ENCODE measurements at places on chromosomes 1 and 21.

DNA sequence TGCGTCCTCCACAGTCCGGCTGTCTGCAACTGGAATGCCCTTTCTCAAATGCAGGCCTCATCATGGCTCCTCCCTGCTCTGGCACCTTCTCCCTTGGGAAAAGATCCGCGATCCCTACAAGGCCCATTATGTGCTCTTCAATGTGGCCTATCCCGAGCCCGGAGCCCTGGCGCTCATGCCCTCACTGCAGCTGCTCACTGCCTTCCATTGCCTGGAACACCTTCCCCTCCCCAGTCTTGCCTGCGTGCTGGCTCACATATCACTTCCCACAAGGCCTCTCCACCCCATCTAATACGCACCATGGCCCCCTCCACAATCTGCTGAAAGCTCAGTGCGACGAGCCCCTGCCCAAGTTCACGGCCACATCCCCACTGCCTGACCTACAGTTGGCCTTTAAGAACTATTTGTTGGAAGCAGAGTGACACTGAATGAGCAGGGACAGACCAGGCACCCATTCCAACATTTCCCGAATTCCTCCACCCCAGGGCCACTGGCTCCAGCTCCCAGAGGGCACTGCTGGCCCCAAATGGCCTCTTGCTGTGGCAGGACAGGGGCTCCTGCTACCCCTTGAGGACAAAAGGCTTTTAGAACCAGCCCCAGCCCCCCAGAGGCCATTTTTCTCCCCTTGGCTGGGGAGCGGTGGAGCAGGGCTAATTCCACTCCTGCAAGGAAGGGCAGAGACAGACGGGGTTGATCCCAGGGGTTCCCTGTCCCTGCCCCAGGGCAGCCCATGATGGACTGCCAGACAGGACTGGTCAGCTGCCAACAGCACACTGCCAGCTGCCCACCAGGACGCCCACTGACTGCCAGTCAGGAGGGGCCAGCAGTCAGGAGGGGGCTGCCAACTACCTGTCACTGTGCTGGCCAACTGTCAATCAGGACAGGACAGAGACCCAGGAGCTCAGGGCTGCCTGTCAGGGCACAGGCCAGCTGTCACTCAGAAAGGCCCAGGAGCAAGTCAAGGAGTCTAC lies 64.8 kb downstream of the DHRS3 start:
- DNase-seq = no peak

- no peak for DNase-seq
Measured at GRCh38 chr1:25697435-25698217, 81.0 kb downstream of the MAN1C1 start.

DNA sequence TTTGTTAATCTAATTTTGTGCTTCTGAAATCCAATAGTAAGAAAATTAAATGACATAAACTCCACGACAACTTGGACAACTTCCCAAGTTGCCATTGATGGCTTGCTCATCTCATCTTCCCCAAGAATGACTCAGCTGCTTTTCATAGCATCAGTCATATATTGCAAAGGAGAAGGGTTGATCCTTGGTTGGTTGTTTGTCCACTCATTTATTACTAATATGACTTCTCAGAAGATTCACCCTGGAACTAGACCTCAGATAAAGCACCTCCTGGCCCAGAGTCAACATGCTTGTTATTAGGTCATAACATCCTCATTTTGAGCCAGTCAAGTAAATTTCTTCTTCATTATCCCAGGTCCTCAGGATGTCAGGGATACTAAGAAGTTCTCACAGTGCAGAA lies 2.3 kb upstream of the LCE3D start:
- DNase-seq = no peak

- no peak for DNase-seq
Measured at GRCh38 chr21:42777757-42778344, 101.5 kb downstream of the WDR4 start.

GRCh38 chr21:27293239-27293638 lies 326.4 kb upstream of the ADAMTS5 start:
- DNase-seq = no peak

DNA sequence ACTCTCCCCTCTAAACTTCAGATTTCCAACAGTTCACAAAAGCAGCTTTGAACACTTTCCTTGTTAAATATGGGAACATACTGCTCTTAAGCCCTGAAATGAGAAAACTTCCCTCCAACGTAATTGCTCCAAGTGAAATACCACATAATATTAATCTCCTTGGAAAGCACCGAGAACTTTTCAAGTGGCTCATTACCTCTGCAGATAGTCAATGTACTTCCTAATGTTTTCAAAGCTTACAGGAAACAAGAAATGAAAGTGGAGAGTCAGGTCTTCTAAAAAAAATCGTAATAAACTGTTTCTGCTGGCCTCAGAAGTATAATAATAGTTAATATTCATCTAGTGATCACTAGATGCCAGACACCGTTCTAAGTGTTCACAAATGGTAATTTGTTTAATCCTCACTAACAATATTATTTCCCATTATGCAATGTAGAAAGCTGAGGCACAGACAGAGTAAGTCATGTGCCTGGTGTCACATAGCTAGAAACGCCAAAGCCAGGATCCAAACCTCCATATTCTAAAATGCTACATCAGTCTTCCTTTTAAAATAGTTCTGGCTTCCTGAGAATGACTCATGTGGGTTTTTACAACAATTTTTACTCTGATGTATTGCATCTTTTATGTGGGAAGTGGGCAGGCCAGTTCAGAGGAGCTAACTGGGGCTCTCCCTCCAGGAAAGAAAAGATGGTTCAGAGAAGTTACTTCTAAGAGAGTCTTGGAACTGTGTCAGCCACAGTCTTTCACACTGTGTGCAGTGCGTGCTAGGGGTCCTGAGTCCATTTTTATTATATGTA lies 177.2 kb downstream of the PLPPR4 start:
- DNase-seq = no peak
